Activated CD4-positive, alpha-beta memory T cell treated with anti-CD3 and anti-CD28 coated beads for 36 hours (primary cell): ENCODE measurements at places on chromosomes 13 and 19.

DNA sequence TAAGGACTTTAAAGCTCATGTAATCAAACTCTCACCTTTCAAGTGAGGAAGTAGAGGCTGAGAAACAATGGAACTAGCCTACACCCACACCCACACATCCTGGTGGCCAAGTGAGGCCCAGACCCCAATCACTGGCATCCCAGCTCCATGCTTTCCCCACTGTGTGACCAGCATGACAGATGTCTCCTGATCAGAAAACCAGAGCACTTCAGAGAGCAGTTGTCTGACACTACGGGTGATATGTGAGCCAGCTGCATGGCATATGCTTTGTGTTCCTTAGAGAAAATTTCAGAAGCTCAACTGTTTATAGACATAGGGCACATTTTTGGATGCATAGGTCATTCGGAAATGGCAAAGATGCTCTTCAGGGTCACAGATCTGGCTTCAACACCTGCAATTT lies 315.2 kb downstream of the NDFIP2 start:
- DNase-seq, result no peak

- DNase-seq, result no peak
These were observed 2.3 kb upstream of the ZNF837 start for GRCh38 chr19:58382997-58383603.

DNA sequence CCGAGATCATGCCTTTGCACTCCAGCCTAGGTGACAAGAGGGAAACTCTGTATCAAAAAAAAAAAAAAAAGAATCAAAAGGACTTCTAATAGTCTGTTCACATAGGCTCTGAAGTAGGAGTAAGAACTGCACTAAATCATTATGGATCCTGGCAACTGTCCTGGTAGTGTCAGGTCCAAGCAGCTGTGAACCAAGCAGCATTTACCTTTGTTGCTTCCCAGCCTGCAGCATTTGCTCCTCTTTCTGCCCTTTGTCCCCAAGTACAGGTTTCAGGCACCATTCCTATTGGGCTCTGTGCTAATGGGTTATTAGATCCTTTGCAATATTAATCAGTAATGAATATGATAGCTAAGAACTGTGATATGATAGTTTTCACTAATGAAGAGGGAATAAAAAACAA lies 77.4 kb upstream of the NBEA start:
- no peak for DNase-seq

- DNase-seq, result no peak
These were observed 43.6 kb downstream of the ANKRD27 start for GRCh38 chr19:32631381-32631780.

- DNase-seq, result no peak
These were observed 320.7 kb downstream of the DIAPH3 start for GRCh38 chr13:59843040-59843439.

DNA sequence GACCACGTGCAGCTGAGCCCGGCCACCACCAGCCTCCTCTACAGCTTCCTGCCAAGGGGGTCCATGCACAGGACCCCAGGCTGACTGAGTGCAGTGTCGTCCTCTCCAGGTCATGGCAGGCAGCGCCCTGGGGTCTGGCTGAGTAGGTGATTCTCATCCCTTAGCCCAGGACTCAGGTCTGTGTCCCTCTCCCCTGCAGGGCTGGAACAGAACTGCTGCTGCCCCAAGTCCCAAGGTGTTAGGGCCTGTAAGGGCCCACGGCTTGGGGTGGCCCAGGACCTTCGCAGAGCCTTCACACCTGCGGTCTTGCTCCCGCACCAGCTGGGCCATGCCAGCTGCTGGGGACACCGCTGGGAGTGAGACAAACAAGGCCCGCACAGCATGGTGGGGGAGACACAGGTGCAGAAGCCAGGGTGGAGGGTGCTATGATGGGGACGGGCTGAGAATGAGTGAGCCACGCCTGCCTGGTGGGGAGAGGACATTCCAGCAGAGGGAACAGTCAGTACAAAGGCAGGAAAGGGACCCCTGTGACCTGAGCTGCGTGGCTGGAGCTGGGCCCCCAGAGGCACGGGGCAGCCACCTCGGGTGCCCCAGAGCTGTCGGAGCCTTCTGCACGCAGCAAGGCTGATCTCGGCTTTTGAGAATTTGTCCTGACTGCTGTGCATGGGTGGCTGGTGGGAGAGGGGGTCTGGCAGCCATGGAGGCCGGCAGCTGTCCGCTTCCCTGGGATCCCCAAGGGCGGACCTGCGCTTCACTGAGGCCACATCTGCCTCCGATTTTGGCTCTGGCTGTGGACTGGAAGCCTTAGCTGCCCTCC lies 11.9 kb downstream of the PLEKHF1 start:
- DNase-seq, result no peak

DNA sequence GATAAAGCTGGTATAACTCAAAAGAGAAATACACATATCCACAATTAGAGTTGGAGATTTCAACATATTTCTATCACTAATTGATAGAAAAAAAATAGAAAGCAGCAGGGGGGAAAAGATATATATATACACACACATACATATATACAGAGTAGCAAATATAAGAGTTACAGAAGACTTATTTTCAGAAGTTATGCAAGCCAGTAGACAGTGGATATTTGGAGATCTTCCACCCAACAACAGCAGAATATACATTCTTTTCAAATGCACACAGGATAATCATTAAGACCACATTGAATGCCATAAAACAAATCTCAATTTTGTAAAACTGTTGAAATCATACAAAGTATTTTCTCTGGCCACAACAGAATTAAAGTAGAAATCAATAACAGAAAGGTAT lies 192.8 kb downstream of the LACC1 start:
- no peak for DNase-seq

DNA sequence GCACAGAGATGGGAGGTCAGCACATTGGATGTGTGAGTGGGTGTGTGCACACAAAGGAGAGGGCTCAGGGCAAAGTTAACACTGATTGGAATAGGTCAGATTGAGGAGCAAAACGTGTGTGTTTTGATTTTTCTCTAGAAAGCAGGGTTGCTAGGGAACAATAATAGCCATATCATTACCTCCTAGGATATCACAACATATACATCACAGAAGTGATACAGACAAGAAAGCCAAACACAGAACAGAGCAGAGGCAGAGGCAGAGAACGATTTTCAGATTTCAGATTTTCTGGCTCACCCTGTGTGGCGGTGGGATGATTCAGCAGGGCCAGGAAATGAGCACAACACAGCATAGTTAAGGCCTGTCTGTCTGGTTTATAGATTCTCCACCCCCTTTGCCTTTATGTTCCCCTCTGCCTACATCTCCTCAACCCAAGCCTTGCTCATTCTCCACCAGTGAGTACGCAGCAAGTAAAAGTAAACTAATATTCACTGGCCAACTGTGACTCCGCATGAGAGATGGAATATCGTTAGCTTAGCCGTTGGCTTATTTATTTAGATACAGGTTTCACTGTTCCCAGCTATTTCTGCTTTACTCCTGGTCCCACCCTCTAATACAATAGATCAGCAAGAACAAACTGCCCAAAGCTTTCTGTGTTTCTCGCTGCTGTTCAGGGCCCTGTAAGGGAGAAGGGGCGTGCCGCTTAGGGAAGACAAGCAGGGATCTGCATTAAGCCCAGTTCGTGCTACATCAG lies 182.7 kb upstream of the TSC22D1 start:
- peak; percentile 62 for DNase-seq

DNA sequence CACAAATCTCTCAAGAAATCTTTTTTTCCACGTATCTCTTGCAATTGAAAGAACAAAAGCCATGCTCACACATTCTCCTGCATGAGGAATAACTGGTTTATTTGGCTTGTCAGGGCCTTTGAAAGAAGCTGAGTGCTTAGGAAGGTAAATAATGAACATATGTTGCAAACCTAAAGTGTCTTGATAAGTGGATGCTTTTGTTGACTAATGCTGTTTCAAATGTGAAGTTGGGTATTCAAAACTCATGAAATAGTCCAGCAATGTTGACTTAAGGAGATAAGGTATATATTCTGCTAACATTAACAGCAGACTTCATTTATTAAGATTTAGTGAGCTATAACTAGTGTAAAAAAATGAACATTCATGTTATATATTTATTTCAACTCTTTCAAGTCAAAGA lies 1792.7 kb upstream of the MIR17HG start:
- DNase-seq, result no peak
